ENCODE measurements at places on chromosomes 16 and 17. TPM values are rescaled to one million over a fixed set of nuclear protein-coding genes. Genes with fewer than 3 reads are reported as not detected.

- H3K27ac ChIP-seq = peak overlapping the region; percentile 37
- no peak for DNase-seq
- H3K27me3 ChIP-seq = no peaks in the 10 kb centered on the region
- no peak overlapping the region for H3K4me3 ChIP-seq
- peaks cover 21% of the 10 kb centered on the region for H3K4me1 ChIP-seq
- H3K36me3 ChIP-seq = peaks cover 53% of the 10 kb centered on the region
Observed at GRCh38 chr16:11038777-11039176, 94.4 kb downstream of the CLEC16A start.

- no peak for DNase-seq
- peaks cover 2% of the 10 kb centered on the region for H3K4me1 ChIP-seq
- no peak overlapping the region for H3K4me3 ChIP-seq
- H3K27me3 ChIP-seq = peaks cover 25% of the 10 kb centered on the region
- no peaks in the 10 kb centered on the region for H3K36me3 ChIP-seq
Observed at GRCh38 chr17:8006836-8007680, 4.6 kb downstream of the GUCY2D start.

- peak within 1 kb of the TSS; percentile 83 for H3K4me3 ChIP-seq
- DNase-seq = peak; percentile 97
- H3K36me3 ChIP-seq = peaks cover 40% of the 10 kb centered on the region
- H3K27me3 ChIP-seq = no peaks in the 10 kb centered on the region
- peaks cover 22% of the 10 kb centered on the region for H3K4me1 ChIP-seq
- peak within 1 kb of the TSS; percentile 90 for H3K27ac ChIP-seq
Observed at GRCh38 chr17:82418001-82418986, at the start of the genes HEXD and OGFOD3. TSS of gene HEXD (plus strand) at chr17:82418347. CDS start at chr17:82419800, 1,453 bp downstream. TSS of gene OGFOD3 (minus strand) at chr17:82418586. CDS start at chr17:82418485, 101 bp downstream.

GRCh38 chr16:84986879-84987278 lies 24.5 kb downstream of the ZDHHC7 start:
- H3K27ac ChIP-seq = no peak overlapping the region
- H3K4me3 ChIP-seq = no peak overlapping the region
- no peak for DNase-seq
- peaks cover 4% of the 10 kb centered on the region for H3K4me1 ChIP-seq

- H3K4me1 ChIP-seq = no peaks in the 10 kb centered on the region
- DNase-seq = no peak
- no peak overlapping the region for H3K27ac ChIP-seq
- H3K4me3 ChIP-seq = no peak overlapping the region
- H3K36me3 ChIP-seq = no peaks in the 10 kb centered on the region
Observed at GRCh38 chr17:68937890-68938514, 17.2 kb downstream of the ABCA8 start.

DNA sequence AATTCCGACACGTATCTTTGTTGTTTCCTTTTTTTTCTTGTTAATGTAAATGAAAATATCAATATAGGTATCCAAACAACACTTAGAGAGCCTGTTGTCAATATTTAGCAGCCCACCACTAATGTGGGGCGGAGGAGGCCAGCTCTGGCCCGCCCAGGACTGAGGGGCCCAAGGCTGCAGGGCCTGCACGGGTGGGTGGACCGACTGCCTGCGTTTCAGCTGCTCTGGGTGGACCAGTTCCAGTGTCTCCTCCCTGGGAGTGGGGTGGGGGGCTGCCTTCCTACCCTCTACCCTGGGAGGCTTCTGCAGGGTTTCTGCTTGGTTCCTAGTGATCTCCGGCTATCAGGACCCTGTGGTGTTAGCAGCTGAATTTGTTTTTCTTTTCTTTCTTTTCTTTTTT lies 15.9 kb upstream of the ADGRG1 start:
- no peak overlapping the region for H3K27ac ChIP-seq
- no peak overlapping the region for H3K4me3 ChIP-seq
- peaks cover 45% of the 10 kb centered on the region for H3K4me1 ChIP-seq

DNA sequence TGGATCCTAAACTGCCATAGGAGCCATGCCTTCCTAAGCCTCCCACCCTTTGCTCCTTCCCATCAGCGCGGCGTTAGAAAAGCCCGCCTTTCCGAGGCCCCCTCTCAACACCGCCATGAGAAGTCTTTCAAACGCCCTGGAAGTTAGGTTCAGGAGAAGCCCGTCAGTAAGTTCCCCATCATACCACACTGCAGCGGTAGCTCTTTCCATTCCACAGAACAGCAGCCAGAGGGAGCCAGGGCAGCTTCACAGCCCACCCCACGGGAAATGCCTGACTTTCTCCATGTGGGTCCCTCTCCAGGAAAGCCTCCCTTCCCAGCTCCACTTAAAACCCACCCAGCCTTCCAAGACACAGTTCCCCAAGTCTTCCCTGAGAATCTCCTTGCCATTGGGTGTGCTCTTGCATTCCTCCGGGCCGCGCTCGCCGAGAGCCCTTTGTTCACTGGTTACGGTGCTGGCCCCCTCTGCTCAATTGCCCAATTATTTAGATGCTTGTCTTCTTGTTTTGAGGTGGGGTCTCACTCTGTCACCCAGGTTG lies 28.7 kb downstream of the KIAA0513 start:
- peak overlapping the region; percentile 93 for H3K27ac ChIP-seq
- no peaks in the 10 kb centered on the region for H3K27me3 ChIP-seq
- peak overlapping the region; percentile 71 for H3K4me3 ChIP-seq
- peak; percentile 62 for DNase-seq
- H3K36me3 ChIP-seq = peaks cover 9% of the 10 kb centered on the region

DNA sequence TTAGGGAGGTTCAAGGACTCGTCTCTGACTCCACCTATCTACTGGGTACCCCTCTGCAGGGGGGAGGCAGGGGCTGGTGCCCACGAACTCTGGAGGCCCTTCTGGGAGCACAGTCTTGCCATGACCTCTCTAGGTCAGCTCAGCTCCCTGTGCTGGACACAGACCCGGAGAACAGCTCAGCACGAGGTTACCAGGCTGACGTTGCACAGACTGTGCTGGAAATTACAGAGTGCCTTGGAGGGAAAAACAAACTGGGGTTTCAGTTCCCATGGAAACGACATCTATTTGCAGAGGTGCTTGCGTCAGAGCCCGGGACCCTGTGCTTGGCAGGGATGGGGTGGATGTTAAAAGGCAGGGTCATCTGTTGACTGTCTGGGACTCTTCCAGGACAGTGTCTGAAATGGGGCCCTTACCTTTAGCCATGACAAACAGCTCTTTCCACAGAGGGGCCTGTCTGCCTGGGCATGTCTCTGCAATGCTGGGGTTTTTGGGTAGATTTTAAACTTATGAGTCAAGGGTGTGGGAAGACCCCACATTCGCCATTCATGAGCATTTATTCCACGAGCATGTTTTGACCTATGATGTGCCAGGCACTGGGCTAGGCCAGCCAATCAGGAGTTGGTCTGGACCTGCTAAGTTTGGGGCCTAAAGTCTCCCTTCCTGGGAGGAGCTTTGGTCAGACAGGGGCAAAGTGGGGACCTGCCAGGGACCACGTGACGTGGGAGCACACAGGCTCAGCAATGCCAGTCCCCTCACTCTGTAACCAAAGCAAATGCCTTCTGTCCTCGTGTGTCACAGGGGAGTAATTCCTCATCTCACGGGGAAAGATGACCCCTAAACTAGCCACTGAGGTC lies 22.5 kb downstream of the CCR7 start:
- peak overlapping the region; percentile 92 for H3K27ac ChIP-seq
- H3K36me3 ChIP-seq = peaks cover 14% of the 10 kb centered on the region
- H3K4me1 ChIP-seq = peaks cover 80% of the 10 kb centered on the region
- H3K4me3 ChIP-seq = peak overlapping the region; percentile 66
- DNase-seq = peak; percentile 83

- DNase-seq = no peak
- no peak overlapping the region for H3K4me3 ChIP-seq
- H3K27me3 ChIP-seq = peaks cover 6% of the 10 kb centered on the region
- H3K27ac ChIP-seq = no peak overlapping the region
- H3K36me3 ChIP-seq = peaks cover 1% of the 10 kb centered on the region
Observed at GRCh38 chr17:74524653-74525464, 6.4 kb downstream of the CD300LB start.

DNA sequence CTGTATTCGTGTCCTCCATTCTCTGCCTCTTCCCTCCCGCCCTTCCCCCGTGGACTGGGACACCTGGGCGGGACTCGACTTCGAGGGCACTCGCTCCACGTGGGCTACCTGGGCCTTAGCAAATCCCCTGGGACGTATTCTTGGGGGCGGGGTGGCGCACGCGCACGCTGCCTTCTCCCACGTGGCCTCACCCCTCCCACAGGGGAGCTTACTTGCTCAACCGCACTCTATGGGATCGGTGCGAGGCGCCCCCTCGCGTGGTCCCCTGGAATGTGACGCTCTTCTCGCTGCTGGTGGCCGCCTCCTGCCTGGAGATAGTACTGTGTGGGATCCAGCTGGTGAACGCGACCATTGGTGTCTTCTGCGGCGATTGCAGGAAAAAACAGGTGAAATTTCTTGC lies 3.5 kb downstream of the VMO1 start:
- no peaks in the 10 kb centered on the region for H3K36me3 ChIP-seq
- no peak overlapping the region for H3K27ac ChIP-seq
- peak; percentile 75 for DNase-seq
- peaks cover 64% of the 10 kb centered on the region for H3K27me3 ChIP-seq
- no peak overlapping the region for H3K4me3 ChIP-seq
- peaks cover 17% of the 10 kb centered on the region for H3K4me1 ChIP-seq

GRCh38 chr16:10182222-10183053 lies at the start of gene GRIN2A:
TSS of gene GRIN2A (minus strand) at chr16:10182428. CDS start at chr16:10180411, 2,017 bp downstream.
- peak within 1 kb of the TSS; percentile 42 for H3K4me3 ChIP-seq
- H3K4me1 ChIP-seq = peaks cover 5% of the 10 kb centered on the region
- H3K36me3 ChIP-seq = no peaks in the 10 kb centered on the region

DNA sequence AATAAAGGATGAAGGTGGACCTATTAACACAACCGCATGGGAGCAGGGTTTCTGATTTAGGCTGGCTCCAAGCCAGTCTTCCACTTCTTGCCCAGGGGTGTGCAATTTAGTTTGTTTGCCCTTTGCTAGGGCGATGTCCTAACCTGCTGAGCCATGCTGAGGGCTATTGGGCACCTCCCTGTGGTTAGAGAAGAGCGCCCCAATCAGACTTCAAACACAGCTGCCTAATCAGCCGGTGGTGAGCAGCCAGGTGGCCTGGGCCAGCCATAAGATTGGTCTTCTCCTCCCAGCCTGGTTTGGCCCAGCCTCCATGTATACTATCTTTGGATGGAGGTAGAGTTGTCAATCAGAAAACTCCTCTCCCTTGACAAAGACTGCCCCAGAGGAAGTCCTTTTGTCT lies 15.7 kb downstream of the TMEM94 start:
- no peaks in the 10 kb centered on the region for H3K27me3 ChIP-seq
- peaks cover 2% of the 10 kb centered on the region for H3K4me1 ChIP-seq
- H3K27ac ChIP-seq = no peak overlapping the region
- H3K4me3 ChIP-seq = no peak overlapping the region

Gene TSPAN10
- total RNA-seq = 0.14 TPM

Gene MMP28
- total RNA-seq = not detected

Gene PIK3R5
- 32.6 TPM for total RNA-seq
